ENCODE measurements at places on chromosomes 5 and 9. TPM values are rescaled to one million over a fixed set of nuclear protein-coding genes. Genes with fewer than 3 reads are reported as not detected.

DNA sequence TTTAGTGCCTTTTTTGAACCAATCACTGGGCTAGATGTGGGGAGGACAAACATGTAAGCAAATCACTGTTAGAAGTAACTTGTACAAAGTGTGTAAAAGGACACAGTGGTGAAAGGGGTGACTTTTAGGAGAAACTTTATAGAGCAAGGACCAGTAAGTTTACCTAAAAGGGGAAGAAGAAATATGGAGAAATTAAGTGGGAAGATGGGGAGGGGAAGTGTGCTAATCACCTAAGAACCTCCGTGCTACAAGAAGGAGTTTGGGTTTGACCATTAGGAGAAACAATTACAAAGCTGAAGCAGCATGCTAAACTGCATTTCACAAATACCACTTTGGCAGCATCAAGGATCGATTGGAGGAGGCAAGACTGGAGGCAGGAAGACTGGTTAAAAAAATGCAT, 17.3 kb downstream of the ITGA1 start:
- DNase-seq: no peak
- H3K27ac ChIP-seq: no peak overlapping the region
- no peaks in the 10 kb centered on the region for H3K27me3 ChIP-seq
- no peak overlapping the region for H3K4me3 ChIP-seq
- H3K36me3 ChIP-seq: peaks cover 28% of the 10 kb centered on the region

- H3K27me3 ChIP-seq: no peaks in the 10 kb centered on the region
- no peak overlapping the region for H3K27ac ChIP-seq
- DNase-seq: no peak
- H3K36me3 ChIP-seq: peaks cover 38% of the 10 kb centered on the region
- H3K4me3 ChIP-seq: no peak overlapping the region
These were observed 78.4 kb downstream of the TMEM161B start for GRCh38 chr5:88190106-88190834.

DNA sequence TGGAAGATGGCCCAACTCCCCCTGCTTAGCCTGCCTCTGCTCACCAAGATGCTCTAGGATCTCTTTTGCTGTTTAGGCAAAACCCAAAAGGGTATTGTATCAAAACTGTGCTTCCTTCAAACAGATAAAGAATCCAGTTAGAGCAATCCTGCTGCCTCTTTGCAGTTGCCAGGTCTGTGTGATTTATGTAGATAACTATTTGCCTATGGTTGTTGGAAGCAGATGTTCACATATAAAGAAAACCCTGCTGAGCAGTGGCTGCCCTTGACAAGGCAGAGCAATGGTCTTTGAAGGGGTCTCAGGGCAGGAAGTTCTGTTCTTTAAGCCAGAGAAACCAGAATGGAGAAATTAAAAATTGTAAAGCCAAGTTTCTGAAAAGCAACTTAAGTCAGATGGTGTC, 68.6 kb downstream of the LRRC70 start:
- H3K27ac ChIP-seq: no peak overlapping the region
- H3K36me3 ChIP-seq: no peaks in the 10 kb centered on the region
- no peak overlapping the region for H3K4me3 ChIP-seq
- no peak for DNase-seq
- no peaks in the 10 kb centered on the region for H3K27me3 ChIP-seq
- peaks cover 6% of the 10 kb centered on the region for H3K4me1 ChIP-seq

- H3K4me3 ChIP-seq: no peak overlapping the region
- no peak overlapping the region for H3K27ac ChIP-seq
- peaks cover 16% of the 10 kb centered on the region for H3K4me1 ChIP-seq
- no peak for DNase-seq
These were observed 43.2 kb upstream of the ANKRD33B start for GRCh38 chr5:10520706-10521105.

Gene TLX3
- total RNA-seq: not detected

DNA sequence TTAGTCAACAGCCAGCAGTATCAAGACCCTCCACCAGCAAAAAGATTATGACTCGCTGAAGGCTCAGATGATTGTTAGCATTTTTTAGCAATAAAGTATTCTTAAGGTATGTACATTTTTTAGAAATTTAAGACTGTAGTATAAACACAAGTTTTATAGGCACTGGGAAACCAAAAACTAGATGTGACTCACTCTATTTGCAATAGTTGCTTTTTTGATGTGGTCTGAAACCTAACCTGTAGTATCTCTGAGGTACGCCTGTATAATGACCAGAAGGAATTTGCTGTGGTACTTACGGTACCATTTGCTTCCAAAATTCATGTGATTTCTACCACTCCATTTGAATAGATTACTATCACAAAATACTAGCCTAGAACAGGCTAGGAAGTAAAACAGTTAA, 60.8 kb downstream of the WDR41 start:
- no peak overlapping the region for H3K4me3 ChIP-seq
- H3K36me3 ChIP-seq: peaks cover 70% of the 10 kb centered on the region
- peak; percentile 8 for DNase-seq
- H3K27me3 ChIP-seq: no peaks in the 10 kb centered on the region

DNA sequence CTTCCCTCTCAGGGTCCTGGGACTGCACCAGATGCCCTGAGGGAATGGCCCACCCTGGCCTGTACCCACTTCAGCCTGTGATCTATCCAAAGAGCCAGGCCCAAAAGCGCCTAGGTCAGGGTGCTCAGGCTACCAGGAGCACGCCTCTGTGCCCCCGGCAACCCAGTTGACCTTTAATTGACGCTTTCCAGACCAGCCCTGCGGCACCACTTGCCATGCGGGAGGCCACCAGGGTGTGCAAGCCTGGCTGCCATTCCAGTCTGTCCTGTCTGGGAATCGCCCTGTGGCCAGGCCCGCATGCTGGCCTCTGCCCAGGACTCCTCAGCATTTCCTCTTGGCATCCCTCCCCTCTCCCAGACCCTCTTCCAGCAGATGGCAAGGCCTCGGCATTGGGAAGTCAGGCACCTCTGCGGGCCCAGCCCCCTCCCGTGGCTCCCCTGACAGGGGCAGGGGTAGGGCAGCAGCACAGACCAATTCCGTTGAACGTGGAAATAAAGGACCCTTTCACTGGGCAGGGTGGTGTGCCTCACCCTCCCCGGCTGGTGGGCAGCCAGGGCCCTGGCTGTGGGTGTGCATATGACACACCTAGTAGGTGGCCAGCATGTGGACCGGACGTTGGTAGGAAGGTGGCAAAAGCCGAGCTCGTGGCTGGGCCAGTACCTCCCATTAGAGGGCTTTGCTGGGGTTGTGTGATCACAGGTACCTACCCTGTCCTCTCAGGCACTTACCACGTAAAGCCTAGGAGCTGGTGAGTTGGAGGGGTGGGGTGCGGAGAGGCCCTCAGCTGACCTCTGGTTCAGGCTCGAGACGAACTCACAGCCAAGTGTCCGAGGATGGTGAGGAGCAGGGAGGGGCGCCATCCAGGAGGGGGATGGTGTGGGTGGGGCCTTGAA, 3.5 kb upstream of the AIF1L start:
- H3K27ac ChIP-seq: no peak overlapping the region
- no peak overlapping the region for H3K4me3 ChIP-seq
- H3K36me3 ChIP-seq: peaks cover 7% of the 10 kb centered on the region
- H3K27me3 ChIP-seq: no peaks in the 10 kb centered on the region
- no peak for DNase-seq

Gene UNC13B
- total RNA-seq: 20.6 TPM

Gene TAF11L11
- not detected for total RNA-seq

Gene GABRA6
- not detected for total RNA-seq

- peak overlapping the region; percentile 53 for H3K27ac ChIP-seq
- H3K4me1 ChIP-seq: peaks cover 5% of the 10 kb centered on the region
- no peaks in the 10 kb centered on the region for H3K27me3 ChIP-seq
- H3K4me3 ChIP-seq: no peak overlapping the region
These were observed 9.7 kb downstream of the FAXDC2 start for GRCh38 chr5:154840435-154841272.

DNA sequence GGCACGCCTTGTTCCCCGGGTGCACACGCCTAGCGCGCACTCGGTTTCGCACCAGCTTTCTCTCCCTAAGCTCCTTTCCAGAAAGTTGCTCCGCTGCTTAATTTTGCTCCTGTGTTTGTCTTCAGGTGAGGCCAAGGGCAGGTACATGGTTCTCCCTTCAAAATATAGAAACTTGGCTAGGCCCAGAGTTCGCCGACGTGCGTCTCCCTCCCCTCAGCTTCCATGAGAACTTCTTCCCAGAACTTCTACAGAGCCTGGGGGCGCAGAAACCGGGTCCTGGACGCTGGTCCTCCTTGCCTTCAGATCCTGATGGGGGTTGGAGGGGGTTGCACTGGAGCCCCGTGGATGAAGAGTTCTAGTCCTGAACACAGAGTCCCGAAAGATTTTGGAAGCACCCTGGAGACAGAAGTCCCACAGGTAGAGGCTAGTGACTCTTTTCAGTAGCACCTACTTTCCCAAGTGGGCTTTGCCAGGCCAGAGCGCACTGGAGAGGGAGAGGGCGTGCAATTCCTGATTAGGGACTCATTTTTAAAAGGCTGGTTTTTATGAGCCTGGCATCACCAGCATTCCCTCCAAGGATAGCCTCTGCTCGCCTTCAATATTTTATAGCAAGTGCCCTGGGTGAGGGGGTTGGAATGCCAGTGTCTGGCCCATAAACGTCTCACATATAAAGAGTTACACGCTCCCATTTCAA, 128.4 kb downstream of the TMEM174 start:
- H3K4me3 ChIP-seq: no peak overlapping the region
- H3K27ac ChIP-seq: no peak overlapping the region
- H3K4me1 ChIP-seq: peaks cover 9% of the 10 kb centered on the region
- H3K27me3 ChIP-seq: no peaks in the 10 kb centered on the region

- peak overlapping the region; percentile 88 for H3K4me3 ChIP-seq
- H3K36me3 ChIP-seq: peaks cover 8% of the 10 kb centered on the region
- H3K27ac ChIP-seq: no peak overlapping the region
- no peak for DNase-seq
These were observed 1.3 kb upstream of the EBF1 start for GRCh38 chr5:159100782-159101646.

DNA sequence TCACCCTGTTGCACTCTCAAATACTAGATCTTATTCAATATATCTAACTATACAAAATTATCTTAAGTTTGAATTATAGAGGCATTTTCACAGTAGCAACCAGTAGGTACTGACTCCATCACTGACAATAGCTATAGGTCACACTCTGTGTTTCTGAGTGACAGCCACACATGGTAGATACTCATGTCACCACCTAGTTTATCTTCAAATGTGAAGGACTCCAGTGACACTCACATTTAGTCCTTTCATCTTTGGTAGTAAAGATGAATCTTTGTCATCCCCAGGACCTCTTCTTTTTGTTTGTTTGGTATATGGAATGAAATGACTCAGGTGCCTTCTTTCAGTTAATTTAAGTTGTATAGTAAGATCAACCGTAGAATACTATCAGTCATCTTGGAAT, 102.5 kb upstream of the DHFR start:
- H3K27me3 ChIP-seq: no peaks in the 10 kb centered on the region
- no peak overlapping the region for H3K4me3 ChIP-seq
- H3K4me1 ChIP-seq: peaks cover 6% of the 10 kb centered on the region
- no peak overlapping the region for H3K27ac ChIP-seq

DNA sequence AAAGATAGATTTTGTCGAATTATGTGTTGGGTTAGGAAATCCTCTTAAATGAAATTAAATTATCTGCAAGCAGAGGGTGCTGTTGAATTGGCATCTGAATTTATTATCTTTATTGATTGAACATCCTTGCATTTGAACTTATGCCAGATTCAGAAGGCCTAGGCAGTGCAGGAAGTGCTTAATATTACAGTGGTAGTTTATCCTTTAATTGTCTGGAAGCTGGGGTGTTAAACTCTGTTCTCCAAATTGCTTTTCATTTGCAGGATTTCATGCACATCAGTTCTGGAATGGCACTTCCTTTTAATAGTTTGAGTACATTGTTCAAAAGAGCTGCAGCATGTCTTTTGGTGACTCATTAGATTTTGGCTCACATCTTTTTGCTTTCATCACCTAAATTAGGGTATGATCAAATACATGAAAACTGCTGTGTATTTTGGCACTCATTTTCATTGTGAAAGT, 186.3 kb downstream of the KDM4C start:
- H3K4me1 ChIP-seq: peaks cover 14% of the 10 kb centered on the region
- H3K27me3 ChIP-seq: no peaks in the 10 kb centered on the region
- H3K36me3 ChIP-seq: peaks cover 11% of the 10 kb centered on the region
- peak; percentile 85 for DNase-seq
- H3K27ac ChIP-seq: no peak overlapping the region

Data from MCF 10A (cell line).